T-helper 22 cell (primary cell): ENCODE measurements at places on chromosomes 13 and 19.

GRCh38 chr13:51440381-51440780 lies 12.5 kb downstream of the INTS6 start:
- DNase-seq: no peak

DNA sequence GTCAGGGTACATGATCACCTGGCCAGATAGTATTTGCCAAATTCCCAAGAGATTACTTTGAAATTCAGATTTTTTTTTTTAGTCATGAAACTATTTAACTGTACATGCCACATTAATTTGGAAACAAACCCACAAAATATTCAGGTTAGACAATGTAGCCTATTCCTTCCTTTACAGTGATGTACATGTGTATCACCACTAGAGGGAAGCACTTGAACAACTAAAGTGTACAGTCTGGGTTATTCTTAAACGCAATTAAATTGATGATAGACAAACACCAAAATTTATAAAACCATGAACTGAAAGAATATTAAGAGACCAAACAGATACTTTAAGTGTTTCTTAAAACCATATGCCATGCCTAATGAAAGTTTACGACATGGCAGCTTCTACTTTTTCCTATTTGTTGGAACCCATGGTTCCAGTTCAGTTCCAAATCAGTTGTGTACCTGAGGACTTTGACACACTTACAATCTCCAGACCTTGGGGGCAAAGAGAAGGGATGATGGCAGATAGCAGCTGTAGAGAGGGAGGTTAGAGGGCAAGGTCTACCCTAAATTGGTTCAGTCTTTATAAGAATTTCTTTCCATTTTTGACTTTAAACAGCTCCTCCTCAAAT lies 52.8 kb downstream of the TNFSF13B start:
- no peak for DNase-seq

DNA sequence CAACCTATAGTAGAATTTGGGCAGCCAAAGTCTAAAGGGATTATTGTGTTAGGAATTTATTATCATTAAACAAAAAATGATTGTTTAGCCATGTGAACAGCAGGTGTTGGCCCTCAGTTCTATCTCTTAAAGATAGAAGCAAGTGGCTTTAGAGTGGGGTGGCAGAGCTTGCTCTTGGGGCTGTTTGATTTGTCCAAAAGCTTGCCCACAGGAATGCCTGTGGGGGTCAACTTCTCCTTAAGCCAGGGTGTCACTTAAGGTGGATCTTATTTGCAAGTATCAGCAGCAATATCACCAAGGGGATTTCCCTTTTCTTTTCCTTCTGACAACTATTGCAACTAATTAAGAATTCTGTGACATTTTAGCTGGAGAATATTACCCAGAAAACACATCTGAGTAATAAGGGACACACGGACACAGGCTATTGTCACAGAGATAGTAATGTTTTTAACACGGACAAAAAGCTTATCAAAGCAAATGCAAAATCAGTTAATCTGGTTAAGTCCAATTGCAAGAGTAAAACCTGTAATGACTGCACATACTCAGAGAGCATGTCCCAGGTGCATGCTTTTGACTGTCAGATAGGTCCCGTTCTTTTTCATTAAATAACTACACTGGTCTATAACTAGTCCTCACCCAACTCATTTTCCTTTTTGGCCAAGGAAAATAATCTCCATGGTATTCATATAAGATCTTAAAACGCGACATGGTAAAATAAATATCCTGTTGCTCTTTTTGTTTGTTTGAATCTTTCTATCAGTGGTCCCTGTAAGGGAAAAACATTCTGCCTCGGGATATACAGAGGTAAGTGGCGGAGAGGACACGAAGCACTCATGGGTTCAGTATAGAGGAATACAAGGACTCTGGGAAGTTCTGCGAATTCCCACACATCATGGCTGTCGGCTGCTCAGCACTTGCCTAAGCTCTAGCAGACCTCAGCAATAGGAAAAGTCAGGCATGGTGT lies 172.1 kb upstream of the RFC3 start:
- DNase-seq: no peak

- DNase-seq: no peak
Measured at GRCh38 chr13:24306632-24307031, 2.7 kb upstream of the C1QTNF9 start.

DNA sequence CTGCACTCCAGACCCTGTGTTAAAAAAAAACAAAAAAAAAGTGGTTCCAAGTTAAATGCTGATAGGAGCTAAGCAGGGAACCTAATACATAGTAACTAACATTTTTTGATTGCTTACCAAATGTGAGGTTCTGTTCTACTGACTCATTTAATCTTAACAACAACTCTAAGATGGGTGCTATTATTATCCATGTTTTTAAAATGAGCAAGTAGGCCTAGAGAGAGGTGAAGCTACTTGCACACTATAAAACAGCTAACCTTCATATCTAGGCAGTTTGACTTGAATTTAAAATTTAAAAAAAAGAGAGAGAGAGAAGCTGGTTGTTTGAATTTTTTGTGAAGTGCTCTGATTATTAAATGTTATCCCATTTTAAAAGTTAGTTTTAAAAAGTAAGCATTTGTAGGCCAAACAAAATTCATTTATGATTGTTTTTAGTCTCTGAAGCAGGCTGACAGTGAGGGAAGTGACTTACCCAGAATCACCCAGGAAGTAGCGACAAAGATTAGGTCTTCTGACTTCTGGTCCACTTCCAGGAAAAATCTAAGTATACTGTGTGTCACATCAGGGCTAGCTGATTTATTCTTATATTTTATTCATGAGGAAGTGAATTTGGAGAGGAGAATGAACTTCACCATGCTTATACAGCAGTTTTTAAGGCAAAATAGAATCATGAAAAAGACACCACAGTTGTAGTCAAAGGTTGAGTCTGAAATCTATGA lies 2.4 kb downstream of the SIGLECL1 start:
- DNase-seq: no peak

GRCh38 chr19:30228835-30229524 lies 143.2 kb upstream of the ZNF536 start:
- no peak for DNase-seq

DNA sequence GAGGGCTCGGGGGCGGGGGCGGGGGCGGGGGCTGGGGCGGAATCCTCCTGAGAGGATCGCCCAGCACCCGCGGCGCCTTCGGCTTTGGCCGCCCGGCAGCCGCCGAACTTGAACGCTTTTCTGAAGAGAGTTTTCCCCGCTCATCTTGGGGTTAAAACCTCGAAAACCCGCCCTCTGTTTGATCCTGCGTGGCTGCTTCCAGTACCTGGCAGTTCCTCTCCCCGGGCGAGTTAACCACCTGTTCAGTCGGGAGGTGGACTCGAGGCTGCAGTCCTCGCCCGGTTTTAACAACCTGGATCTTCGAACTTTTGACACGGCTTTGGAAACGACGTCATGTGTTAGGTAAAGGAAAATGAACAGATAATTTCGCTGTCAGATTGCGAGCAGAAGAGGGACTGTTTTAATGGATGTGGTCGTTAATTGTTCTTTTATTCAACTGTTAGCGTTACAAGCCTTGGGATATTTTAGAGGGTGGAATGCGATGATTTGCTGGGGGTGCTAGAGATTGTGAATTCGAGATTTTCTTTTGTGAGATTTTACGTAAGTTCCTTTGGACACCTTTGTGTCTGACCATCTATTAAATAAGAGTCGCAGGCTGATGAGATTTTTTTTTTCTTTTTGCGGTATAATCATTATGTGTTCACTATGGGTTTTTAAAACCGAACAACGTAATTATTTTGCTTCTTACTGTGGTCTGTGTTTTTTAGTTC lies 1.0 kb downstream of the FNDC3A start:
- DNase-seq: peak; percentile 71

DNA sequence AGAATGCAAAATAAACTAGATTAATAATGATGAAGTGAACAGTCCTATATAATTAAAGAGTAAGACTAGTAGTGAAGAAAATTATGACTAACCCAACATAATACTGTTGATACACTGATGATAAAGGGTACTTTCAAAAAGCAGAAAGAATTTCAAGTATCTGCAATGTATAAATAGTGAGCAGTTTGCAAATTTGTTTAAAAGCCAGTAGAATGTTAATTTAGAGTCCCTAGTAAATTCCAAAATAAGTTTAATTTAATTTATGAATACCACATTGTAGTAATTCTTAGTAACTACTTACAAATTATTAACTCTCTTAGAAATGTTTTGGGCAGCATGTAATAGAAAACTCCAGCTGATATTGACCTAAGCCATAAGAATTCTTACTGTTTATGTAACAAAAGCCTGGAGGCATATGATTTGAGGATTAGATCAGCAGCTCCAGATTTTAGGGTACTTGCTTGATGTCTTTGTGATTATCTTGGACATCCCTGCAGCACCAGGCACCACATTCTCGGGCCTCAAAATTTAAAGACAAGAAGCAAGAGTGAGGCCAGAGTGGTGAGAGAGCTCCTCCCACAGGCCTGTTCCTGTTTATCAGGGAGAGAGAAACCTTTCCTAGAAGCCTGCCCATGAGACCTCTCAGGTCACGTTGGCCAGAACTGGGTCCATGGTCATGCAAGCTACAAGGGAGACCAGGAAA lies 67.6 kb upstream of the TDRD3 start:
- no peak for DNase-seq

- DNase-seq: no peak
Measured at GRCh38 chr13:26024558-26024957, 27.3 kb downstream of the SHISA2 start.

- DNase-seq: no peak
Measured at GRCh38 chr19:40366697-40367561, 18.4 kb downstream of the PLD3 start.

DNA sequence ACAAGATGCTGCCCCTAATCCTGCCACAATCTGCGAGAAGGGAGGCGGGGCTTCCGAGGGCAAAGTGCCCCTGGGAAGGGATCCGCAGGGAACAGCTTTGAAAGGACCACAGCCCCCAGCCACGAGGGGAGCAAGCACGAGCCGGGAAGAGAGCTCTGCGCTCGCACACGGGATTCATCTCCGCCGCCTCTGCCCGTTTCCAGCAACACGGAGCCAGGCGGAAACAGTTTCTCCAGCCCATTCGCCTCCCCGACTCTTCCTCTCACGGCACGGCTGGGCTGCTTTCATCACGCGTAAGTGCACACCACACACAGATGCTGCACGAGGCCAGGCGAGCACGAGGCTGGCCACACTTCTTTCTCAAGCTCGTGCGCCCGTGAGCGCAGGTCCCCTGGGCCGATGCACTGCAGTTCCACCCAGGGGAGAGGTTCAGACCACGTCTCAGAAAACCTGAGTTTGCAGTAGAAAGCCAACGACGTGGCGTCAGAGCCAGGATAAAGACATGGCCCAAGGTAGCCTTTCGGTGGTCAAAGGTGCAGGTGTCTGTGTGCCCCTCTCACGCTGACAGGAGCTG lies 33.6 kb downstream of the NAXD start:
- DNase-seq: no peak
